D721Med (cell line): ENCODE measurements at places on chromosomes 16 and 17.

- DNase-seq: no peak
Measured at GRCh38 chr17:39205112-39205526, 5.0 kb downstream of the RPL19 start.

- DNase-seq: peak; percentile 11
Measured at GRCh38 chr17:44251062-44251461, 16.9 kb downstream of the SLC4A1 start.

DNA sequence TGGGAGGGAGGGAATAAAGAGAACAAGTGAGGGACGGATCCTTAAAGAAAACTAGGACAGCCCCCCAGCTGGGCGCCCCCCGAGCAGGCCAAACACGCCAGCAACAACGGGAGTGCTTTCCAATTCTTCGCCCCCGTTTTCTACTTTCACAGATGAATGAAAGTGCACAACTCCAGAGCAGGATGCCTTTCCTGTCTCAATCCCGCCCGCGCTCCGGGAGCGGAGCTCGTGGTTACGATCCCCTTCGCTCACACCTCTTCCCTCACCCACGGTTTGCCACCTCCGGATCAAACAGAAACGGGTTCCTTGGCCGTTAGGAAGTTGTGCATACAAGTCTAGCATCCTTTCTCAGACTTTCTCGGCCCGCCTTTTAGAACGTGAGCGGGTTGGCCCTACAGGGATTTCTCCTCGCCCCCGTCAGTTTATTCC is 680 bp downstream of the SKA2 start:
- no peak for DNase-seq

- DNase-seq: no peak
Measured at GRCh38 chr17:1179112-1179817, 516 bp downstream of the ABR start.

DNA sequence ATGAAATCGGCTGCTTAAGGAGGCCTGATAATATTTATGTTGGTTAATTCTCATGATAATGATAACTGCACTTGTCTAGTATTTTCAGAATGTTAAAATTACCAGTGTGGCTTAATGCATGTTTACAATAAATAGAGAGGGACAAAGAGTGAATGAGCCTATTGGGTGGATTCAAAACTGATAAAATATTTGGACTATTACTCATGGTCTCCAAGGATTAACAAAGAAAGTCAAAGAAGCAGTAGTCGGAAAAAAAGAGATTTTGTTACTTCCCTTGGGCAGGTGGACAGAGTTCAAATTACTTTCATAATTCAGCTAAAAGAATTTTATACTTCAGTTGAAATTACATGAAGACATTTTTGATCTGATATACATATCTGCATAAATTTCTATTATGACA is 258.2 kb upstream of the PMFBP1 start:
- DNase-seq: no peak

- DNase-seq: no peak
Measured at GRCh38 chr16:81283044-81283443, 31.7 kb upstream of the GAN start.

GRCh38 chr17:74240618-74241205 is 27.3 kb downstream of the TTYH2 start:
- DNase-seq: no peak

GRCh38 chr17:35714988-35715387 is 16.5 kb upstream of the RASL10B start:
- no peak for DNase-seq

- DNase-seq: no peak
Measured at GRCh38 chr16:30474684-30475083, 2.1 kb downstream of the ITGAL start.

DNA sequence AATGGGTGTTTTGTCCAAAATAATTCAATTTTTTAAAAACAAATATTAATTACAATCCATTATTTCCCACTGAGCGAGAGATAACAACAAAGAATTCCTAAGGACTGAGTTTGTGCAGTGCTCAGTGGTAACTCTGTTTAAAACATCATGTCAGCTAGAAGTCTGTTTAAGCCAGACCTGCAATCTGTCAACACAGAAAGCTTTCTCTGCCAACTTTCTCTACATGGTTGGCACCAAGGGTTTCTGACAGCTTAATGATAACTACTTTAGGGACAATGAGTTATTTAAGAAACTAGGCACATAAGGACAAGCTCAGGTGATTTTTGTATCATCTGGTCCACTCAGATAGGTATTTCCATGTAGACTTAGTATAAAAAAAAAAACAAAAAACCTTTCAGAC is 81.8 kb downstream of the WDR59 start:
- no peak for DNase-seq

GRCh38 chr16:23673971-23674614 is 4.6 kb upstream of the PLK1 start:
- DNase-seq: no peak

GRCh38 chr17:61251939-61252865 is 147.4 kb upstream of the TBX2 start:
- DNase-seq: no peak

GRCh38 chr16:68752602-68753001 is 15.5 kb downstream of the CDH1 start:
- no peak for DNase-seq

DNA sequence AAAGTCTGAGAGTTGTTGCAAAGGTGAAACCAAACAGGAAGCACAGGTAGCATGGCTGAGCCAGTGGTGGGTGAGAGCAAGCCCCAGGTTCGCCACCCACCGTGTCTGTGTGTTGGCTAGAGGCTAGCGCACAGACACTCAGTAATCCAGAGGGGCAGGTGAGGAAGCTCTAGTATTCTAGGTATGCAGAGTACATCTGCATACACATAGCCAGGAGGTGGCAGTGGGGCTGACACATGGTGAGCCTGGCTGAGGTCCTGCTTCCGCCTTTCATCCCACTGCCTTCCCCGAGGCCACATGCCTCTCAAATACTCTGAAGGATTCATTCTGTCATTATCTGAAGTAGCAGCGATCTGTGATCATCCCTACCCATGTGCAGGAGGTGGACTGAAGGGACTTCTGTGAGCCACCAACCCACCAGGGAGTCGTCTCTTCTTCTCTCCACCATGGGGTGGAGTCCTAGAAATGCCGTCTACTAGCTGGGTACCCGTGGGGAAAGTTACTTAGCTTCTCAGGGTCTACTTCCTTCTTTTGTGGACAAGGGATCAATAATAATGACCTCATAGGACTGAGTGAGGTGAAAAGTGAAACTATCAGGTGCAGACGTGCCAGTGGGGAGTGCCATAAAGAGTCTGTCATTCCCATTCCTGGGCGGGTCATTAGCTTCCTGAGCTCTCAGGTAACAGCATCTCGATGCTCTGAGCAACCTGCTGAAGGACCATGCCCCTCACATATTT is 36.0 kb upstream of the ICAM2 start:
- no peak for DNase-seq

GRCh38 chr17:65786479-65786878 is 225.0 kb upstream of the AXIN2 start:
- no peak for DNase-seq

DNA sequence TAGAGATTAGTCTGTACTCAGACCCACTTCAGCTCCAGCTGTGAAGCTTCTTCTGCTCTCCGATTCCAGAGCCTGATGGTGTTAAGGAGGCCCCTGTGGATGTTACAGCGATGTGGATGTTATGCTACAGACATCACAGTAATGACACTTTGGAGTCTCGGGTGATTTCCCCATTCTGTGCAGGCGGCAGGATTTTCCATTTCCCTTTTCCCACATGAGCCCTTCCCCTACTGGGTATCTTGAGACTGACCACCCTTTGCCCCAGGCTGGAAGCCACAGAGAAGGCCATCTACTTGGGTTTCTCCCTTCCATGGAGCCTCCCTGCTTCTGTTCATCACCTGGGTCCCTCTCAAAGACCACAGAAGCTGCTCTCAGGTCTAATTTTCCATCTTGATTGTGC is 78.3 kb downstream of the KCNJ12 start:
- no peak for DNase-seq

DNA sequence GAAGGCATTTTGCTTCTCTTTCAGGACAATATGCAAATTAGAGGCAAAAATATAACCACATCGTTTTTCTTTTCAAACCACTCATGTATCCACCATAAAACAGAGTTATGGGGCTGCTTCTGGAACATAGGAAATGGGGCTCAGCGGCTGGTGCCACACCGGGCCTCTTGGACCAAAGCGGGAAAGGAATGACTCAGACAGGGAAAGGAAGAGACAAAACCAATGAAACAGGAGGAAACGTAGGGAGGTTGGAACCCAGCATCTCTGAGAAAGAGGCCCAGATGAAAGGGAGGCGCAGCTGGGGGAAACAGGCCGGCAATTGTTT is 28.5 kb downstream of the CUEDC1 start:
- DNase-seq: no peak
